ENCODE measurements at places on chromosomes 7 and 10. TPM values are rescaled to one million over a fixed set of nuclear protein-coding genes. Genes with fewer than 3 reads are reported as not detected.

- DNase-seq: no peak
These were observed 499.3 kb downstream of the GLRX3 start for GRCh38 chr10:130635528-130635927.

- DNase-seq: no peak
These were observed 139.5 kb downstream of the ST7 start for GRCh38 chr7:117092785-117093184.

- no peak for DNase-seq
These were observed 96.0 kb upstream of the IKZF1 start for GRCh38 chr7:50208378-50208982.

GRCh38 chr7:49927631-49928030, 154.2 kb downstream of the VWC2 start:
- no peak for DNase-seq

- no peak for DNase-seq
These were observed 221.5 kb upstream of the FOXK1 start for GRCh38 chr7:4460597-4460996.

DNA sequence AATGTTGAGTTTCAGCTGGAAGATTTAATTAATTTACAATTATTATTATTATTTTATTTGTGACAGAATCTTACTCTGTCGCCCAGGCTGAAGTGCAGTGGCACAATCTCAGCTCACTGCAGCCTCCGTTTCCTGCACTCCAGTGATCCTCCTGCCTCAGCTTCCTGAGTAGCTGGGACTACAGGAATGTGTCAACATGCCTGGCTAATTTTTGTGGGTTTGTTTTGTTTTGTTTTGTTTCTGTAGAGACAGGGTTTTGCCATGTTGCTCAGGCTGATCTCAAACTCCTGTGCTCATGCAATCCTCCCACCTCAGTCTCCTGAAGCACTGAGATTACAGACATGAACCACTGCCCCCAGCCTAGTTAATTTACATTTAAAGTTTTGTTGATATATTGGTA, 93.8 kb upstream of the MEOX2 start:
- DNase-seq: no peak

- DNase-seq: no peak
These were observed 113.0 kb downstream of the PDE1C start for GRCh38 chr7:31957090-31957720.

GRCh38 chr7:76428868-76429805, 4.4 kb downstream of the ZP3 start:
- no peak for DNase-seq

DNA sequence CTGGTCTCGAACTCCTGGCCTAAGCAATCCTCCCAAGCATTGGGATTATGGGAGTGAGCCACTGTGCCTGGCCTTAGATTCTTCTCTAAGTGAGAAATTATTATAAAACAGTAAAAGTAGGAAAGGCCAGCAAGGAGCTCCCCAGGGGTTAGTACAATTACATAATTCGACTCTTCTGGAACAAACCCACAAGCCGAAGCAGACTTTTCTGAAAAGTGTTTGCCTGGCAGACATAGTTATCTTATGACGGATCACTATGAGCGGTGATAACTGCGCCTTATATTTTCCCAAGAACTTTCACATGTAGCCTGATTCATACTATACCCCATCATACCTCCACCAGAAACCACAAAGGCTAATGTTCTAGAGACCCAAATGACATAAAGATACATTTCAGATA, 30.2 kb upstream of the SH3PXD2A start:
- DNase-seq: no peak

DNA sequence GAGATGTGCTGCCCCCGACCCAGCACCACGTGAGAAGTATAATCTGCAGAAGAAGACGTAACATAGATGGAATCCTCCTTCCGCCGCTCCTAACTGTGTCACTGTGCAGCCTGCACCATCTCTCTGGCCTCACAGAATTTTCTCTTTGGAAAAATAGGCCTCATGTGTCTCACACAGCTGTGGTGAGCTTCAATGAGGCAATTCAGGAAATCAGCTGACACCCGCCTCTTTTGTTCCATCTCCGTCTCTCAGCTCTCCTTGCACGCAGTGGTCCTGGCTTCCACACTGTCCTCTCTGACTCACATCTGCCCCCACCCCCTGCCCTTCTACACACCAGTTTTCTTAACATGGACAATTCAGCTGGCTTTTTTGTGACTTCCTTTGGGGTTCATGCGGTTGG, 7.2 kb downstream of the C10orf90 start:
- no peak for DNase-seq

DNA sequence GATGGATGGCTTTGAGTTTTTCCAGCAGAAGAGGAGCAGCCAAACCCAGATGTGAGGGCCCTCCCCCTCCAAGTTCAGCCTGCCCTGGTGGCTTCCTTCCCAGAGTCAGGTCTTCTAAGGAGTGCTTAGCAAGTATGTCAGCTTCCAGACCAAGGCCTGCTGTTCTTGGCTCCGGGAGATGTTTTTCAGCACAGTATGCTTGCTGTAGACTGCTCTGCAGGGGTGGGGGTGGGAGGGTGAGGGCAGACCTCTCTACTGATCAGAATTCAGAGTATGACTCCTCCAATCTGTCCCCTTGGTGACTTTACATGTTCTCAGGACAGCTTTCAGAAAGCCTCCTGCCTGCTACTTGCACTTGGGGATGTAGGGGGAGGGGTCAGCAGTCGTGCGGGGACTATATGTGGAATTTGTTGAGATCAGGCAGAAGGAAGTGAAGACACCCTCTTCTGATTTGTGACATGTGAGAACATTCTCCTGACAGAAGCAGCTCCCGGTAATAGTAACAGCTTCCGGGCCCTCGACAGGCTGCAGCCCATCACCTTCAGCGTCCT, 516.4 kb upstream of the ZMIZ1 start:
- no peak for DNase-seq

- DNase-seq: no peak
These were observed 20.9 kb upstream of the CYP26C1 start for GRCh38 chr10:93039721-93040120.

- DNase-seq: no peak
These were observed 12.2 kb upstream of the FEZF1 start for GRCh38 chr7:122316467-122317388.

DNA sequence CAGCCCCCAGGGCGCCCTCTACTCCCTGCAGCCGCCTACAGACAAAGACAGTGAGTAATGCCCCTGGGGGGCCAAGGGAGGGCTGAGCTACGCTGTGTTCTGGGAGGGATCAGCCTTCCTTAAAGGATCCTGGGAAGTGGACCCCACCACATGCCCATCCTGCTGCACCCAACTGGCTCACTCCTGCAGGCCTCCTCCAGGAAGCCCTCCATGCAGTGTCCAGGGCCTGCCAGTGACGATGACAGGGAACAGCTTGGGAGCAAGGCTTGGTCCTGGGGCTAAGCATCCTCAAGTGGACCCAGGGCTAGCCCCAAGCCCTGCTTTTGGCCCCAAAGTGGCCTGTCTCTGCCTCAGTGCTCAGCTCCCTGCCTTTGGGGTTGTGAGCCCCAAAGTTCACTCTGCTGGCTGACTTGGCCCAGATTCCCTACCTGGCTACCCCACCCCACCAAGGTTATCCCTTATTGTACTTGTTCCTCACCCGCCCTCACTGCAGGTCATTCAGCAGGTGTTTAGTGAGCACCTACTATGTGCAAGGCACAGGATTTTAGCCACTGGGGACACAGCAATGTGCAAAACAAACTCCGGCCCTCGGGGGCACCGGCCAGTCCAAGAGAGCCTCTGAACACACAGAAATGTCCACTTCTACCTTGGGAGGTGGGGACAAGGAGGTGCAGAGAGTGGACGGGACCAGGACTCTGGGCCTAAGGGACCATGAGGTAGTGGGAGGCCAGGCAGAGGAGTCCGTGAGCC, 83.5 kb downstream of the MYL10 start:
- DNase-seq: no peak

GRCh38 chr7:16644157-16644556, 1.4 kb downstream of the ANKMY2 start:
- DNase-seq: no peak

DNA sequence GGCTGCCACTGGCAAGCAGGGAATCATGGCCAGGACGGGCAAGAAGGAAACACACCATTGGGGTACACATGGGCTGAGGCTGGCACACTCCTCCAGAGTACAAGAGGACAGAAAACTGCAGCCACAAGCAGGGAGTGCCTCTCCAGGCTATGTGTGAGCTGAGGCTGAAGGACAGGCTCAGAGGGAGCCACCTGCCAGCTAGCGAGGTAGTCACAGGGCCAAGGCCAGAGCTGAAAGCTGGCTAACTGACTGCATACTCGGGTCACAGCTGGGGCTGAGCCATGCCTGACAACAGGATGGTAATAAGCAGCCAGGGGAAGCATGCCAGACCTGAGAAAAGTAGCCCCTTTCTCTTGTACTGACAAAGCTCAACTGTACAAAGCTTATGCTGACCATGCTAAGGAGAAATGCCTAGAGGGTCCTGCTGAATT, 52.0 kb downstream of the KIF5B start:
- no peak for DNase-seq

DNA sequence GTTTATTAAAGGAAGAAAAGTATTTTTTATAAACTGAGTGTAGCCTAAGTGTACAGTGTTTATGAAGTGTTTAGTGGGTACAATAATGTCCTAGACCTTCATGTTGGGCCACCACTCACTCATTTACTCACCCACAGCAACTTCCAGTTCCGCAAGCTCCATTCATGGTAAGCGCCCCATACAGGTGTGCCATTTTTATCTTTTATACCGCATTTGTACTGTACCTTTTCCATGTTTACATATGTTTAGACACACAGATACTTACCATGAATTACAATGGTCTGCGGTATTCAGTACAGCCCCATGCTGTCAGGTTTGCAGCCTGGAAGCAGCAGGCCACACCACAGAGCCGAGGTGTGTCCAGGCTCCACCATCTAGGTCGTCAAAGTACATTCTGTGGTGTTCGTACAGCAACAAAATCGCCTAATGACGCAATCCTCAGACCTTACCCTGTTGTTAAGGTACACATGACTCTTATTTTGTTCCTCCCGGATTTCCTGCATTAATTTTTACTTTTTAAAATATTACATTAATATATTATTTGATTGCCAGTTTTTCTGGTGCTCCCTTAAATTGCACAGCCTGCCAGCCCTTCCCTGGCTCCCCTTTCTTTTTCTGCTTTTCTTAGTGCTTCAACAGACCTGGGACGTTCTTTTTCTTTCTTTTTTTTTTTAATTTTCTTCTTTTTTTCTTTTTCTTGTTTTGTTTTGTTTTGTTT, 881 bp upstream of the SSBP1 start:
- peak; percentile 33 for DNase-seq

- DNase-seq: no peak
These were observed 2.0 kb downstream of the ZMIZ1 start for GRCh38 chr10:79070606-79071395.

- no peak for DNase-seq
These were observed 772.7 kb downstream of the PHTF2 start for GRCh38 chr7:78571292-78571691.

GRCh38 chr7:29622335-29623265, 59.0 kb downstream of the PRR15 start:
- no peak for DNase-seq

GRCh38 chr10:114282526-114282925, 43.5 kb downstream of the VWA2 start:
- no peak for DNase-seq

- no peak for DNase-seq
These were observed 40.1 kb upstream of the ZNF273 start for GRCh38 chr7:64863021-64863420.

GRCh38 chr7:28128608-28129007, 52.0 kb downstream of the JAZF1 start:
- no peak for DNase-seq

GRCh38 chr7:116573541-116573940, 48.7 kb downstream of the CAV1 start:
- no peak for DNase-seq

DNA sequence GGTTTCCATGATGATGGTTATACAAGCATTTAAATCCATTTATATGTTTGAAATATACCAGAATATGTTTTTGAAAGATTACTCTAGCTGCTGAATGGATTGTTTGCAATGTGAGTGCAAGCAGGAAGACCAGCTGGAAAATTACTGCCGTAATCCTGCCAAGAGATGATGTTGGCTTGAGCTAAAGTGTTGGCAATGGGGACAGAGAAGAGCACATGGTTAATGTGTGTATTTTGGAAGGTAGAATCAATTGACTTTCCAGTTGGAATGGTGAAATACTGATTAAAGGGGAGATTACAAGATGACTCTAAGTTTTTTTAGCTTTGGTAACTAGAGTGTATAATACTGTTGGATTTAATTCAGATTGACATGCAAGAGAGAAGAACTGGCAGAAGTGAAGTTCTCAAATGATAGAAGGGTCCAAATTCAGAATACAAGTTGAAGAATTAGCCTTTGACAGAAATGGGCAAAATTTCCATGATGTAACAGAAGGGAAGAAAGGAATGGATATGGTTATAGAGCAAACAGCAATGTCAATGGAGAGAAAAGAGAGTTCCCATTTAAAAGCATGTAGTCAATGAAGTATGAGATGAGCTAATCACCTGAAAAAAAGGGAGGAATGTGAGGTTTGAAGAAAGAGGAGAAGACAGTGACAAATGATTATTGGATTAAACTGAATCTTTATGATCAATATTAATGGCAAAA, 422.0 kb downstream of the CDC14C start:
- DNase-seq: no peak

- no peak for DNase-seq
These were observed 152.2 kb downstream of the CRPPA start for GRCh38 chr7:16268821-16269768.

DNA sequence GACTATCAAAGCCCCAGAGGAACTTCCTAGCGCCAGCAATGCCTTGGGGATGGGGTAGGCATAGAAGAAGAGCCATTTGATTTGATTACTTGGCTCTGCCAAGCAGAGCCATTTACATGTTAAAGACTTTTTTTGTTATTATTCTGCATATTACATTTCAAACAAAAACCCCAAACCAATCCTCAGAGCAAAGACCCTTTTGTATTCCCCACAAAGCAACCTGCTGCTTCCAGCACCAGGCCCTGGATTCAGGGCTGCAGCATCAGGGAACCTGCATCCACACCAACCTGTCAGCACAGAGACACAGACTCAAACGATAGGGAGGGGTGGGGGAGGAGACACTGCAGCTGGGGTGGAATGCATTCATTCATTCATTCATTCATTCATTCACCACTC, 73.2 kb downstream of the GRID1 start:
- no peak for DNase-seq

GRCh38 chr10:101295261-101295660, 58.7 kb upstream of the BTRC start:
- DNase-seq: no peak

DNA sequence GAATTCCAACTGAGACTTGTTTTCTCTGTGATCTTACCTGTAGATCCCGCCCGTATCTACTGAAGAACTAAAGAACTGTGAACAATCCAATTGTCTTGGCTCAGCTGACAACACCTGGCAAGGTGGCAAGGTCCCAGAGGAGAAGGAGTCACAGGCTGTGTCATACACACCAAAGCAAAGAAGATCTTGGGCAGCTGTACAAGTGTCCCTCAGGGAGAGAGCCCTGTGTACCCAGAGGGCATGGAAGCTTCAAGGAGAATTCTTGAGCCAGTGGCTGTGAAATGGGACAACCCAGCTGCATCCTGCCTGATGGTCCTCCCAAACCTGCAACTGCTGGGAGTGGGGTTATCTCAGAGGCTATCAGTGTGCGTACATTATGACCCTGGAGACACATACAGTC, 46.7 kb upstream of the TECTB start:
- no peak for DNase-seq

CYP26C1 gene
- 0.38 TPM for total RNA-seq

CALCR gene
- total RNA-seq: not detected

ZNF3 gene
- 35.0 TPM for total RNA-seq

SCART1 gene
- total RNA-seq: 4.8 TPM

SEMA3C gene
- total RNA-seq: 0.38 TPM

SLC26A3 gene
- total RNA-seq: not detected

PLA2G12B gene
- not detected for total RNA-seq

TMEM270 gene
- not detected for total RNA-seq

Measured in naive thymus-derived CD4-positive, alpha-beta T cell (primary cell).